GM06990 (cell line): ENCODE measurements at places on chromosomes 3 and 15.

- DNase-seq: no peak
Measured at GRCh38 chr15:101048176-101048575, 129.0 kb downstream of the LRRK1 start.

- no peak for DNase-seq
Measured at GRCh38 chr3:122760453-122761271, 33.0 kb downstream of the HSPBAP1 start.

GRCh38 chr15:52186651-52187486 lies 4.3 kb downstream of the GNB5 start:
- no peak for DNase-seq

DNA sequence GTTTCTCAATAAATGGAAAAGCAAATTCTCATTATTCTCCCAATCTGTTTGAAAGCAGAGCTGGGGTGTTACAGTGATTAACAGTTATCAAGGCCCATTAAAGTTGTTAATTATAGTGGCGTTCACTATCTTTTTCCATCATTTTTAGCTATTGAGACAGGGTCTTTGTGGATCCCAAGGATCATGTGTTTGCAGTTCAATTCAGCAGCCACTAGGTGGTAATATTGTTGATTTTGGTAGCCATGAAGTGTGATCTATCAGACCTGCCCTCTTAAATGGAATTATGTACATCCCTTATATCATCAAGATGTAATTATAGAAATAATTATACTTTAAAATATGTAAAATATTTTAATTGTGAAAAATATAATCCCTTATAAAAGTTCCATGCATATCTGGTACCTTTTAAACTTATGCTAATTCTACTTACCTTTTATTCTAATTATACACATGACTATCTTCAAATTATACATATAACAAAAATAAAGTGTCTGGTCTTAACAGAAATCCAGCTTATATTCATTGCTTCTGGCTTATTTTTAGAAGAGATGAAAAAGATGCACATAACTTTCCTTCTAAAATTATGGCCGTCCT lies 126.4 kb downstream of the GREM1 start:
- no peak for DNase-seq

DNA sequence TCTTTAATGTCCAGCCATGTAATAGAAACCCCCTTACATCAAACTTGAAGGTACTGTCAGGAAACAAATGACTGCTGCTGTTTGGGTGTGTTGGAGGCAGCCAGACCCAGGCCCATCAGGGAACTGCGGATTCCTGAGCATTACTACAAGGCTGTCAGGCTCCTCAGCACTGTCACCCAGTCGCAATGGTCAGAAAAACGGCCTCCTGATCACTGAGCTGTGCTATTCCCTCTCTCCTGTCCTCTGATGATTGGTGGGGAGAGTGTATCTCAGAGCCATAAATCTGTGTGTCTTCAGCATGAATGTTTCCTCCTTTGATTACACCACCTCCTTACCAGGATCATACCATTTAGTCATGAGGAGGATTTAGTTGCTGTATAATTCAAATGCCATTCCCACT lies 135.2 kb upstream of the GADL1 start:
- no peak for DNase-seq

GRCh38 chr3:64104691-64105111 lies 81.4 kb upstream of the PSMD6 start:
- no peak for DNase-seq

DNA sequence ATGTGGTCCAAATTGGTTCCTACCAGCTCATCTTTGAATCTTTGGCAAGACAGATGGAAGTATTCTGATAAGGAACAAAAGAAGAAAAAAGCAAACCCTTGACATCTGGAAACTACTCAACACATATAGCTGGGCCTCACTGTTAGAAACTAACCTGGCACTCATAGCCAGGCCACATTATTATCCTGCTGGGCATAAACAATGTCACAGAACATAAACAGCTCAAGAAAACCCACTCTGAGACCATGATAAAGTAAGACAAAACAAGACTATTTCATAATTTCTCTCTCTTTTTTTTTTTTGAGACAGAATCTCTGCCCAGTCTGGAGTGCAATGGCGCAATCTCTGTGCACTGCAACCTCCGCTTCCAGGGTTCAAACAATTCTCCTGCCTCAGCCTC lies 1093.2 kb downstream of the FHIT start:
- DNase-seq: no peak

DNA sequence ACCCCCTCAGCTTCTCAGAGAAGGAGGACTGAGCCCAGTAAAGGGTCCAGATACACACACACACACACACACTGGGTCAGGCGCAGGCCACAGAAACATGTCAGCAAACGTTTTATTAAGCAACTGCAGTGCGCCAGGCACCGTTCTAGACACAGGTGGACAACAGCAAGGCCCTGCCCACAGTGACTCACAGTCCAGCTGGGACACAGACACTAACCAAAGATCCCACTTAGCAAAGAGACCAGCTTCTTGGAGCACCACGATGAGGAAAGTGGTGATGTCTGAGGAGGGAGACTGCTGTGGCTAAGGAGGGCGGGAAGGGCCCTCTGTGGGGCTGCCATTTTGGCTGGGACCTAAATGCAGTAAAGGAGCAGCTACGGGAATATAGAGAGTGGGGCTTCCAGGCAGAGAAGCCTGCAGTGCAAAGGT lies 2.8 kb upstream of the VILL start:
- DNase-seq: no peak

DNA sequence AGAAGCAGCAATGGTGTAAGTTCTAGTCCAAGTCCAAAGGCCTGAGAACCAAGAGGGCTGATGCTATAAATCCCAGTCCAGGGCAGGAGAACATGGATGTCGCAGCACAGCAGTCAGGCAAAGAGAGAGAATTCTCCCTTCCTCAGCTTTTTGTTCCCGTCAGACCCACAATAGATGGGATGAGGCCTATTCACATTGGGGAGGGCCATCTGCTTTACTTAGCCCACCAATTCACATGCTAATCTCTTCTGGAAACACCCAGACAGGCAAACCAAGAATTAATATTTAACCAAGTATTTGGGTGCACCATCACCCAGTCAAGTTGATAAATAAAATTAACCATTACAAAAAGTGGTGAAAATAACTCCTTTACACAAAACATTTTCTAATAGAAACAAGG lies 511.7 kb upstream of the UBE2E2 start:
- no peak for DNase-seq

DNA sequence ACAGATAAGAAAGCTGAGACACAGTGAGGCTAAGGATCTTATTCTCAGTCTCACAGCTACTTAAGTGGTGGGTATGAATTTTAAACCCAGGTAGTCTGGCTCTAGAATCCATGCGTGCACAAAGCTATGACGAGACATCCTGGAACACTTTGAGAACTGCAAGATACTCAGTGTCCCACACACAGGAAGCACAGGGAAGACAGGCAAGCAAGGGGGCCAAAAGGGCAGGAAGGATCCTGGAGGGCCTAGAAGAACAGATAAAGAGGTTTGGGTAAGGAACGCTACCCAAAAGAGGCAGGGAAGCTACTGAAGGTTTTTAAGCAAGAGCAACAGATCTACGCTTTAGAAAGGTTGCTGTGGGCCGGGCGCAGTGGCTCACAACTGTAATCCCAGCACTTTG lies 99.1 kb upstream of the HES1 start:
- DNase-seq: no peak

GRCh38 chr15:29522373-29523276 lies 253.0 kb upstream of the NSMCE3 start:
- DNase-seq: no peak

- DNase-seq: peak; percentile 43
Measured at GRCh38 chr15:58066042-58066867, 744 bp upstream of the ALDH1A2 start.

DNA sequence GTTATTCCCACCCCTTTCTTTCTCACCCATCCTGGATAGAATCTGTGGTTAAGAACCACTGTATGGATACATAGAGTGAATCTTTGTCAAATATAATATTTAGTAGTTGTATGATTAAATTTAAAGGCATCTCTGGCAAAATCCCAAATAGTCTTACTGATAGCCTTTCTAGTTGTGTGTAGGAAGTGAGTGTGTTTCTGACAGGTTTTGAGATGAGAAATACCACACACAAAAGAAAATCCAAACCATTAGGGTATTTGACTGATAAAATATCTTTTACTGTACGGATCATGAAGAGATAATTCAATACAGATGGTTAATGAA lies 44.7 kb upstream of the PLCL2 start:
- no peak for DNase-seq

DNA sequence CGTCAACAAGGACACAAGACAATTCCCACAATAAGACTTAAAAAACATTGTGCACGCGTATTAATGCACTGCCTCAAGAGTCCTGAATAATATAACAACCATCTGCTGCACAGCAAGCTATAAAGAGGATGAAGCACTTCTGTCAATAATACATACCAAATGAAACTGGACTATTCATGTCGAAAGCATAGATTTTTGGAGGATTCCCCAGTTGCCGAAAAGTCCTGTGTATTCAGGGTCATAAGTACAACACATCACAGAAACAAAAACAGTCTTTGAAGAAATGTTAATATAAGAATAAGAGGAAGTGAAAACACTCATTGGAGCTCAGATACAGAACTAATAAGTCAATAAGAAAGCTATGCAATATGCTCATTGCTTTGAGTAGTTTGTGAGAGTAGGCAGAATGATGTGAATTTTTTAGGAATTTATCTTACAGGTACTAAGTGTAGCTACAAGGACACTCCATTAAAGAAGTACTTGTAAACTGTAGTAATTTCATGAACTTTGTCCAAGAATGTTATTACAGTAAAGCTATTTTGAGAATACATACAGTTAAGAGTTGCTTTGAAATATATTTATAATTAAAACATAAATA lies 31.6 kb downstream of the CBLB start:
- DNase-seq: peak; percentile 82

DNA sequence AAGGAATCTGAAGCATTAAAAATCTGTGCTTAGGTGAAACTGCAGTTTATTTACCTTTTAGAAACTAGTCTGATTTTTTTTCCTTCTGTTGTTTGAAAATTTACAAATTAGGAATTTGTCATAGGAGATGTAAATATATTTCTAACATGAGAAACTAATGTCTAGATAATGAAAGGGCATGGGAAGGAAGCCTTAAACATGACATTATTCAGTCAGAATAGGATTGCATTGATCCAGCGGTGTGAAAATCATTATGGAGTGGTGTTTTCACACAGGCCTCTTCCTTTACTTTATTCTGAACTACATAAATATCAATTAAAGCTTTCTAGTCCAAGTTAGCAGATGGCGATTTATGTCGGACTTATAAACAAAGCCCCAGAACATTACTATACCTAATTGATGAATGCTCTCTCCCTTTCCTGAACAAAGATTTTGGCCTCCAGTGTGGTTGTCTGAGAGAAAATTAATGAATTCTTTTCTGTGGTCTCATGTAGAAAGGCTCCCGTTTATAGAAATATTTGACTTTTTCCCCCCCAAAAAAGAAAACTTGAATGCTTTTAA lies 37.9 kb downstream of the FNDC3B start:
- no peak for DNase-seq

DNA sequence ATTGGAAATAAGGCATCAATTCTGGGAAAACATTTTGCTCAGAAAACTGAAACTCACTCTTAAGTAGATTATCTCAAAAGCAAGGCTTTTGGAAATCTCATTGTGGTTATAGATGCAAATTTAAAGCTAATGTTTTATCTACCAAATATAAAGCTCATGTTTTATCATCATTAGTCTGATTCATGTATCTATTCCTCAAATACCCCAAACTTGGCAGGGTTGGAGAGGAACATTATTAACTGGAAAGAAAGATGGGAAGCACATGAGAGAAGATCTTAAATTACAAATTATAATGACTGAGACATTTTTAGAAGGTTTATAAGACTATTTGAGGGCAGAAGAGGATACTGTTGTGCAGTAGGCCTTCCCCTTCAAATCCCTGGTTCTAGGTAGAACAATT lies 137.3 kb upstream of the TGFBR2 start:
- DNase-seq: no peak

DNA sequence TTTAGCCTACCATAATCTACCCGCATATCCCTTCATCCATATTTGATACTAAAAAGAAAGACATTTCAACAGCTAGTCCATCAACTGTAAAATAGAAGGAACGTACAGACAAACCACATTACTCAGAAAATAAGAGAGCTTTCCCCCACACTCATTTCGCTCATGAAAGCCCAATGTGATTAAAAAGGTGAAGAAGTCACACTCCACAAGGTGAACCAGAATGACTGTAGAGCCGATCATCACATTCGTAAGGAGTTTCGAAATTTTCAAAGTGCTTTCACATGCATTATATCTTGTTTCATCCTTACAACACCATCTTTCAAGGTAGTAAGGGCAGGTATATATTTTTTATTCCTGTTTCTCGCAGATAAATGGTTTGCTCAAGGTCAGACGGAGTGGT lies 225.3 kb downstream of the FOXP1 start:
- no peak for DNase-seq

DNA sequence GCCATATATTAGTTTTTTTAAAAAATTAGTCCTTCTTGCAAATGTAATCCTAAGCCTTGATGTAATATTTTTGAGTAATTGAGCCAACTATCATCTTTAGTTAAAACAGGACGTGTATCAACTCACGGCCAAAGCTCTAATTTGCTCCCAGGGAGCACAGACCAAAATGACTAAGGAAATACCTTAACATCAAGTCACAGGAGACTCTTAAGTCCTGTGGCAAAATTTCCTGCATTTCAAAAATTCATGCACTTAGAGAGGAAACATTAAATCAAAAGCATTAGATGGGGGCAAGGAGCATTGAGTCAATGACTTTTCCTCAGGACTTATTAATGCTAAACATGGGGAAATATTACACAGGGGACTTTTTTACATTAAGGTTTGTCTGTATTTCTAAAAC lies 276.0 kb downstream of the MFSD1 start:
- DNase-seq: no peak

GRCh38 chr15:60678632-60679031 lies 199.7 kb upstream of the ICE2 start:
- no peak for DNase-seq

GRCh38 chr3:81349816-81350340 lies 411.6 kb downstream of the GBE1 start:
- DNase-seq: no peak

GRCh38 chr15:101100593-101101442 lies 151.0 kb downstream of the CHSY1 start:
- DNase-seq: no peak

DNA sequence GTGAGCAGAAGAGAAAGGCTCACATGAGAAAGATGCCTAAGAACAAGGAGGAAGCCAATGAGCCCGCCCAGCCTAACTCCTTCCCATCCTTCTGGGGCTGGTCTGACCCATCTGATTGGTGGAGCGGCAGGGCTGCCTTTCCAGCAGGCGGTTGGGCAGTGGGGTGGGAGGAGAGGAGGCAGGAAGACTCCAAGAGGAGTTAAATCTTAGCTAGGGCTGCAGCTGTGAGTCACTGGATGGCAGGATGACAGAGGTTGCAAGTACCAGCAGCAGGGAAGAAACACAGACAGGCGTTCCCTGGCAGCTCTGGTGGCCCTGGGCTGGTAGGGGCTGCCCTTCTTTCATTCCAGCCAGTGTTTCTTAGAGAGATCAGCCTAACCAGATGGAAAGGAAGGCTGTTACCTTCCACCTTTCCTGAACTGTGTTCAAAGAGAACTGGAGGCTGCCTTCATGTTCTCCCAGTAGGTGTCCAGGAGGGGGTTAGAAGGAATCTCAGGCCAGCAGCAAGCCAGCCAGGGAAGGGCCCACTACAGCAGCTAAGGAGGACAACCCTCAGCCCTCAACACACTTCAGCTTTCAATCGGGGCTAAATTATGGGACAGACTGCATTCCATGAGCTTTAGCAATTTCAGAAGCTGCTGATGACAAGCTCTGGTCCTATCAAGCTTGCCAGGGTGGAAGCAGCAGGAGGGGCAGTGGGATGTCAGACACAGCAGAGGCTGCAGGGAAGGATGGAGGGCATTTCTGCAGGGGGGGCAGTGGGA lies 50.3 kb downstream of the CHSY1 start:
- DNase-seq: no peak

GRCh38 chr15:85336880-85337279 lies 43.5 kb upstream of the AKAP13 start:
- no peak for DNase-seq
